CD4-positive, alpha-beta memory T cell (primary cell): ENCODE measurements at places on chromosomes 2 and 18.
A peak's percentile ranks its signal among the peaks of the same experiment; 100 is the strongest.

- no peak for DNase-seq
Measured at GRCh38 chr2:173043897-173044519, 31.6 kb upstream of the MAP3K20 start.

DNA sequence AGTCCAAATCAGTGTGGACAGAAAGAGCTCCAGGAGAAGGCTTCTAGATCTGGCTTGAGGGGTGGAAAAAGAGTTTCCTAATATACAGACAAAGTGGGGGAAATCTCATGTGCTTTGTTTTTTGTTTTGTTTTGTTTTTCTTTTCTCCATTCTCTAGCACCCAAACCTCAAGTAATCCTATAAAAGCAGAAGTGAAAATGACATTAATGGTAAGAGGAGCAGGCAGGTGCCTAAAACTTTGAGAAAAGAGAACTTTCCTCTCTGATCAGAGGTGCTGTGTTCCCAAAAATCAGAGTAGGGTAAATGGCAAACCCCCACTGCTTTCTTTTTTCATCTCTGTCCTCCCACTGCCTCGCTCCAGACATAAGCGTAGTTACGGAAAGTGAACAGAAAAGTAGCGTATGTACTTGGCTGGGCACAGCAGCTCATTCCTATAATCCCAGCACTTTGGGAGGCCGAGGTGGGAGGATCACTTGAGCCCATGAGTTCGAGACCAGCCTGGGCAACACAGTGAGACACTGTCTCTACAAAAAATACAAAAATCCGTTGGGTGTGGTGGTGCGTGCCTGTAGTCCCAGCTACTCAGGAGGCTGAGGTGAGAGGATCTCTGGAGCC, 77.8 kb downstream of the FAM161A start:
- no peak for DNase-seq

DNA sequence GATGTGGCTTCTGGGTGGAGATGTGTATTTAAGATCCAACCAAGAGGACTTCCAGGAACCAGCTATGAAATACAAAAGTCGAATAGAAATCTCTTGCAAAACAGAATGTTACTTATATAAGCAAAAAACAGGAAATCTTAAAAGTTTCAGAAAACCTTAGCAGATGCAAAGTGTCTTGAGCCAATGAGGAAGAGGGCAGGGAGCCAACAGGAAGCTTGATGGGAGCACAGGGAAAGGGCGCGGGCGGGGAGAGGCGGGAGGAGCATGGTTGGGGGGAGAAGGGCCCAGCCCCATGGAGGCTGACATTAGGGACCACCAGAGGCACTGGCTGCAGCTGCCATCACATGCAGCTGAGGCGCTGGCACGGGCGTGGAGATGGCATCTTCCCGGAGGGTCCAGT, 203.3 kb downstream of the SNTG2 start:
- DNase-seq: no peak

DNA sequence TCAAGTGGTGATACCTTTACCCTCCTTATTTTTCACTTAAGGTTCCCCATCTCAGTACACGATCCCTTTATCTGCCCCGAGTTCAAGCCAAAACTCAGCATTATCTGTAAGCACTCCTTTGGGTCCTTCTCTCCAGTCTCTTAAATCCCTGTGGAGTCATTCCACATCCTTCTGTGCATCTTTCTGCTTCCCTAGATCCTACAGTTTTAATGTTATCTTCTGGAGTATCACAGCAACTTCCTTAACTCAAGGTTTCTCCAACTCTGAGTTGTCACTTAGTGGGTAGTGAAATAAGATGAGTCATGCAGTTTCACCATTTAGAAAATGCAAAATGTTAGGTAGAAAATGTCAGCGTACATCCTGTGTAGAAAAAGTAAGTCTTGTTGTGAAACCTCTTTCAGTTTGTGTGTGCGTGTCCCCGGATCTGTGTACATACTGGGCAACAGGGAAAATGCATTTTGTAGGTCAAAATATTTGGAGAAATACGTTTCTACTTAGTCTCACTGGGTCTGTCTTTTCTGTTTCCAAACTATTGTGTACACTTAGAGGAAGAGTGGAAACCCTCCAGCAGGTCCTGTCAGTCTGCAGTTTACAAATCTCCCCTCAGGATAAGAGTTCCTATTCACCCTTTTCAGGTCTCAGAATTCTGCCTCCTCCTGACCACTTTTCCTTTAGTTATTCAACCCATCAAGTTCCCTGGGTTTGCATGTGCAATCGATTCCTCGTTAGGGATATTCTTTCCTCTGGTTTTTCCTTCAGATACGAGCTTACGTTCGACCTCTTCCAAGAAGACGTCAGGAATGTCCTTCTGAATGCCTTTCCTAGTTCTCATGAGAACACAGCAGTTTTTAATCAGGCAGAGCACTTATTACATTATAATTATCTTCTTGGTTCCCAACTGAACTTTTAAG, 154.8 kb downstream of the TGIF1 start:
- DNase-seq: peak; percentile 57

GRCh38 chr18:44696892-44697291, 16.2 kb downstream of the SETBP1 start:
- no peak for DNase-seq

- DNase-seq: no peak
Measured at GRCh38 chr2:207041786-207042554, 102.7 kb downstream of the CPO start.

DNA sequence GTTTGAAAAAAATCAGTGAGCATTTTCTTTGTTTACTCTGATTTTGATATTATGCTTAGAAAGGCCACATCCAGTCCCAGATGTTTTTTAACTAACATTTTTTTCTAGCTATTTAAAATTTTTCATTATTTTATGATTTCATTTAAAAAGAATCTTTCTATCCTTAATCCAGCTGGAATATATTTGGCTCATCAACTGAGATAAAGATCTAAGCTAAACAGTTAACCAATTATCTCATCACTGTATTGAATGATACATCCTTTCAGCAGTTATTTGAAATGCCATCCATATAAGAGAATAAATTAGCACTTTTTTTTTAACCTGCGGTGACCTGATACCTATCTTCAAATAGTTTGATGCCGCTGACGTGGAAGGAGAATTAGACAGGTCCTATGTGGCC, 245.5 kb upstream of the COPS8 start:
- no peak for DNase-seq

DNA sequence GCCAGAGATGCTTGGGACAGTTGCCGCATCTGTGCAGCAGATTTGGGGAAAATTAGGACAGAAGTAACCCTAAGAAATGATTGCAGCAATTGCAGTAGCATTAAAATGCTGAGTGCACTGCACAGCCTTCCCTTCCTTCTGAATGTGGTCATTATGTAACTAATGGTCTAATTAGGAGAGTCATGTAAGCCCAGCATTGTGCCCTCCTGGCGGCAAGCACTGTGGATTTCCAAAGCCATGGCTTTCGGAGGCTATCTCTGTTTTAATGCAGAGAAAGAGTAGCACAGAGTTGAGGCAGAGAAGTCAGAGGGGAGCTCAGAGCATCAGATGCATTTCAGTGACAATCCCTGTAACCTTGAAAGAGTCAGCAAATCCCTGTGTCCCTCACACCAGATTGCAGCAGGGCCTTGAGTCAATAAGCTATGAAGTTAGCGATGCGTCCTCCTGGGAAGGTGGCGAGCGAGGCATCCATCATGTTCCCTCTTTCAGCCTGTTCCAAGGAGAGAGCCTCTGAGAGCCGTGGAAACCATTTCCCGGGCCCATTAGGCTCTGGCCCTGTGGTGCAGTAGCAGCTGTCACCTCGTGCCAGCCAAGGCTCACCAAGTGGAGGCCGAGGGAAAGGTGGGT, 307.2 kb downstream of the FBXO15 start:
- DNase-seq: no peak

DNA sequence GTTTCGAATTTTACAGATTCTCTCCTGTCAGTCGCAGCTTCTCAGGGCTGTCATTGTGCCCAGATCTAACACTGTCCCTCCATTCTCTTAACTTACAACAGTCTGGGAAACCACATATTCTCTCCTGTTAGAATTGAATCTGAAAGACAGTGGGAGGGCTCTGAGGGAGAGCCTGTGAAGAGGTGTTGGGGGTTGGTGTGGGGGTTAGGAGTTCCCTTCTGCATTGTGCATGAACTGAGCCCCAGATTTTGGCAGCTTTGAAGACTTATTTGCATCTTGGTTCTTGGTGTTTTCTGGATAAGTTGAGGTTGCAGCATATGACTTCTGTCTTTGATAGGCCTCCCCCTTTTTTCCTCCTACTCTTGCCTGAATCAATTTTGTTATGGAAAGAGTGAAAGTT, 64.1 kb downstream of the TANC1 start:
- no peak for DNase-seq
